ENCODE measurements at places on chromosomes 7 and 10.

GRCh38 chr7:98988641-98989040 is 110.3 kb downstream of the TRRAP start:
- DNase-seq: no peak

GRCh38 chr7:14806891-14807290 is 95.7 kb downstream of the DGKB start:
- peak; percentile 75 for DNase-seq

DNA sequence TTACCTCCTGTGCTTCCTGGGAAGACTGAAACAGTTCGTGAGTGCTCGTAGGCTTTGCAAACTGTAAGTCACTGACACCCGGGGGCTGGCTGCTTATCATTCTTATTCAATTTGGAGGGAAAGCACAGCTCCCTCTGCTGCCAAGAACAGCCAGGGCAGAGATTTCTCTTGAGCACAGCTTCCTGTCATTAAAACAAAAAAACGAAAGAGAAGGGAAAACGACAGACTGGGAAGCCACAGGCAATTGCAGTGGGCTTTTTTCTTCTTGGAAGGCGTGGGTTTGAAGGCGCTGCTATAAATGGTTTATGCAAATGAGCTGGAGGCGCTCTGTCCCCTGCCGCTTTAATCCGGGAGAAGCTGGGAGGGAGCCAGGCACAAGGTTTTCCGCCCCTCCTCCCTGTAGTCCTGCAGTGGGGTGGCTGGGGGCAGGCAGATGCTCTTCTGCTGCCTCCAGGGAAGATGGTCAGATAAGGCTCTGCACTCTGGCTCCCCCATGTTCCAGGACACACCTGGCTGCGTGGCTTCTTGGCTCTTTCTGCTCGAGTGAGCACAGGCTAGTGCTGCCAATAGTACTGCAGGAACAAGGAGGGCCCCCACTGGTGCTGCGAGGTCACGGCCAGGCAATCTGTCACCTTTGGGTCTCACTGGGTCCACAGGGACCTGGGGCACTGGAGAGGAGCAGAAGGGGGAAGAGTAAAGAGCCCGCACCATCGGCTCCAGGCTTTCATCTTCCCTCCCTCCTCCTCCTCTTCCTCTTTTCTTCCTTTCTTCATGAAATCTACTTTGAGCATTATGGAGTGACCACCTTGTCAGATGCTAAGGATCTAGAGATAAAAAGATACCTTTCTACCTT is 49.5 kb downstream of the NEURL1 start:
- DNase-seq: peak; percentile 74

- DNase-seq: peak; percentile 52
These were observed 88.1 kb downstream of the ANKIB1 start for GRCh38 chr7:92333866-92334265.

- DNase-seq: no peak
These were observed 67.7 kb downstream of the CASD1 start for GRCh38 chr7:94577357-94577756.

GRCh38 chr7:40646717-40647116 is 511.9 kb downstream of the SUGCT start:
- no peak for DNase-seq

GRCh38 chr7:87885018-87885417 is 8.7 kb downstream of the DBF4 start:
- DNase-seq: no peak

GRCh38 chr10:72079356-72079755 is 9.0 kb downstream of the SPOCK2 start:
- DNase-seq: no peak

GRCh38 chr10:3499120-3499519 is 285.9 kb downstream of the KLF6 start:
- peak; percentile 85 for DNase-seq

DNA sequence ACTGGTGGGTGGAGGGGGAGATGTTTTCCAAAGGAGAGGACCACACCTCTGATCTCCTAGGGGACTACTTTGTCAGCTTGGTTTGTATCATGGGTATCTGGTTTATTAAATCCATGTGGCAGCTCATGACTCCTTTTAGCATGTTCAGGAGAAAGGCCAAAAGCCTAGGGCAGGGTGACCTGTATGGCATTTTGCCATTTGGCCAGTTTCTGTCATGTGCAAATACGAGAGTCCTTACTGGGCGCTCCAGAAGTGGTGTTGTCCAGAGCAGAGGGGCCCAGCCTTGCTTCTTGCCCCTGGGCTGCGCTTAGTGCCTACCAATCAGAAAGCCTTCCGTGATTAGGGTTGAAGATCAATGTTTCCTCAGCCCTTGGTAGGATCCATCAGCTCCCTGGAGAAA is 31.0 kb downstream of the ADRA2A start:
- no peak for DNase-seq

GRCh38 chr10:31014161-31014875 is 17.3 kb downstream of the ZNF438 start:
- no peak for DNase-seq

- DNase-seq: peak; percentile 4
These were observed 19.4 kb downstream of the NOBOX start for GRCh38 chr7:144384071-144384470.

GRCh38 chr7:38020121-38020785 is 99.8 kb downstream of the EPDR1 start:
- no peak for DNase-seq

DNA sequence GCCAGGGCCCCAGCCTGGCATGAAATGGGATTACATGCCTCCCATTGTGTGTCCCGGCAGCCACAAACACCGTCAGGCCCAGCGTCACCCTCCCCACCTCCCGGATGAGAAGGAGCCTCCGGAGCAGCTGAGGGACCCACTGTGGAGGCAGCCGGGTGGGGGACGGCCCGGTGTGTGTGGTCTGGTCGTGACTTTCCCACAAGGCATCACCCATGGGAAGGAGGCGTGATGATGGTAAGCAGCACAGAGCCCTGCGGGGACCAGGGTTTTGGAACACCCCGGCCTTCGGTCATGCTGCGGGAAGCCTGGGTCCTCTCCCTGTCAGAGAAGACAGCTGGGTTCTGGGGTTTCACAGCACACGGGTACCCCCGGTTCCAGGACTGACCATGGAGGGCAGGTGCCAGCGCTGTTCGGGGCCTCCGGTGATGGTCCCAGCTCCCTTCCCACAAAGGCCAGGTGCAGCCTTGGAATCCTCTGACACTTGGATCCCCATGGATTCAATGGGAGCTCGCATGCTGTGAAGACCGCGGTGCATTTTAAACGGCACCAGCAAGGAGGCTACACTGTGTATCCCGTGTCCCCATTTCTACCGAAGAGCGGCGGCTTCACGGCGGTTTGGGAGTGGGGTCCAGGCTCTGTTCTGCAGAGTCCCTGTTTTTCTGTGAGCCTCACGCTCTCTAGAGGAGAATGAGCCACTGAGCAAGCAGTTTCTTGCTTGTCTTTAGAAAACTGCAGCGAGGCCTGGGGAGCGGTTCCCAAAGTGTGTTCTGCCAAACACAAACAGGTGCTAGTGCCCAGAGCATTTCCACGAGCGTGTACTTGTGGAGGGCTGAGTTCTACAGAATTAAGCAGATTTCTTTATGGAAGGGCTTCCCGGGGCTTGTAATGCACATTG is 336.0 kb downstream of the ADARB2 start:
- DNase-seq: no peak

DNA sequence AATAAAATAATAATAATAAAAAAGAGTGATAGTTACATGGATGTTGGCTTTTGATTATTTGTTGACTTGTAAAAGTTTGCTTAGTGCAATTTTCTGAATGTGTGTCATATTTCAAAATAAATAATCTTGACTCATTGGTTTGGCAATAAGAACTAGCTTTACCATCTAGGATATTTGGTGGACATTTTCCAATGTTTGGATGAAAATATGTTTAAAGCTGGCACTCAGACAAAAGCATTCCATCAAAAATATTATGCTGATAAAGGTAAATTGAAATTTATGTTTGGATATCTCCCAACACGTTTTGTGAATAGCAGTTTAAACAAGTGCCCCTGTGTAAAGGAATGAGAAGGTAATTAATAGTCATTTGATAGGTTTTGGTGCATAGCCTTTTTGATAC is 62.5 kb upstream of the KCNMA1 start:
- DNase-seq: no peak

- no peak for DNase-seq
These were observed 75.4 kb downstream of the RABGEF1 start for GRCh38 chr7:66815951-66816350.

- no peak for DNase-seq
These were observed 232.2 kb downstream of the DNAJB6 start for GRCh38 chr7:157568770-157569584.

GRCh38 chr10:127385066-127385465 is 164.0 kb upstream of the NPS start:
- DNase-seq: no peak

DNA sequence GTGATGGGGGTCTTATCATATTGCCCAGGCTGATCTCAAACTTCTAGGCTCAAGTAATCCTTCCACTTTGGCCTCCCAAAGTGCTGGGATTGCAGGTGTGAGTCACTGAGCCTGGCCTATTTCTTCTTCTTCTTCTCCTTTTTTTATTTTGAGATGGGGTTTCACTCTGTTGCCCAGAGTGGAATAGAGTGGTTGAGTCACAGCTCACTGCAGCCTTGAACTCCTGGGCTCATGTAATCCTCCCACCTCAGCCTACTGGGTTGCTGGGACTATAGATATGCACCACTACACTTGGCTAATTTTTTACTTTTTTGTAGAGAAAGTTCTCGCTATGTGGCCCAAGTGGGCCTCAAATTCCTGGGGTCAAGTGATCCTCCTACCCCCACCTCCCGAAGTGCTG is 124.3 kb downstream of the SKIDA1 start:
- peak; percentile 39 for DNase-seq

- DNase-seq: no peak
These were observed 72.1 kb downstream of the ADCY1 start for GRCh38 chr7:45646207-45646821.

- DNase-seq: no peak
These were observed 6.4 kb downstream of the FEZF1 start for GRCh38 chr7:122298131-122298530.

- DNase-seq: no peak
These were observed 714.8 kb upstream of the GALNT17 start for GRCh38 chr7:70416986-70417655.

GRCh38 chr7:119943942-119944600 is 328.9 kb upstream of the KCND2 start:
- DNase-seq: no peak

GRCh38 chr7:69599955-69600709 is 1.9 kb downstream of the AUTS2 start:
- DNase-seq: no peak

GRCh38 chr10:129771024-129771423 is 193.1 kb downstream of the EBF3 start:
- DNase-seq: no peak

DNA sequence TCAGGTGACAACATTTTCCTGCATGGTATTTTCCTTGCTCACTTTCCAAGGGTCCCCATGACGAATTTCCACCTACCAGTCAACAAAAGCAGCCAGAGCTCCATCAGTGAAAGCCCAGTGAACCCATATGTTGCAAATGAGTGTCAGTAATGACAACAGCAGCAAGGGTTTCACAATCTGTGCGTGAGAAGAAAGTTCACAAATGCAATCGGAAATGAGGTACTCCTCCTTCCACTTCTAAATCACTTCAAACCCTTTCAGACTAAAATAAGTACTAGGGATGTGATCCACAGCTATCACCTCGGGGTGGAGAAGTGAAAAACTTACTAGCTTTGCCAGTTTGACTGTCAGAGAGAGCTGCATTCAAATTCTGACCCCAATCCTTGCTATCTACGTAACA is 55.6 kb upstream of the BET1 start:
- peak; percentile 7 for DNase-seq

DNA sequence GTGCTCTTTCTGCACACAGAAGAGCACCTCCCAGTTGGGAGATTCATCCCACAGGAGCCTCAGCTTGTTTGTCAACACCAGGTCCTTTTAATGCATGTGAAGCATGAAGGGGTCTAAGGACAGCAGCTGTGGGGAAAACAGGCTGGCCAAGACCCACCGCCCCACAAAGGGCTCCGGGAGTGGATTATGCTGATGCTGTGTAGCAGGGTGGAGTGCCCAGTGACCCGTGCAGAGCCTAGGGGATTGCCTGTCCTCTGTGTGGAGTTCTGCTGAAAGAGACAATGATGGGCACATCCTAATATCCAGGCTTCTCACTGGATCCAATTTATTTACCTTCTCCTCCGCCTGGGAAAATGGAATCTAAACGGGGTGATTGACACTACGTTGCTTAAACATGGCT is 74.0 kb downstream of the PIP4K2A start:
- DNase-seq: no peak

DNA sequence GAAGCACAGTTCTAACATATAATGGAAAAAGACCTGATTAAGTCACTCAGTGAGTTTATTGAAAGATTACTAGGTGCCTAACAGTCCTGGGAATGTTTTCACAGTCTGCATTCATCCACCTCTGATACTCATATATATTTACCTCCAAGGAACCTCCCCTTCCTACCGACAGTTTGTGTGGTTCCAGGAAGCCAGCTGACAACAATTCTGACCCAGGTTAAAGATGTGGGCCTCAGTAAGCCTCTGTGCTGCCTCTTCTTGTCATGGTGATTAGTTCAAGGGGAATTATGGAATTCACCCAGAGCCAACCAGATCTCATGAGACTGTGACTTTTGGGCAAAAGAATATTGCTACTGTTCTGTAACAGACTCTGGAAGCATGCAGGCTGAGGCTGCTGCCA is 186.8 kb downstream of the NXPH1 start:
- DNase-seq: no peak

- no peak for DNase-seq
These were observed 61.1 kb downstream of the SORBS1 start for GRCh38 chr10:95500097-95500496.

- peak; percentile 40 for DNase-seq
These were observed 78.1 kb downstream of the USP6NL start for GRCh38 chr10:11533328-11533781.
